ENCODE measurements at places on chromosomes 7 and 10. TPM values are rescaled to one million over a fixed set of nuclear protein-coding genes. Genes with fewer than 3 reads are reported as not detected.

DNA sequence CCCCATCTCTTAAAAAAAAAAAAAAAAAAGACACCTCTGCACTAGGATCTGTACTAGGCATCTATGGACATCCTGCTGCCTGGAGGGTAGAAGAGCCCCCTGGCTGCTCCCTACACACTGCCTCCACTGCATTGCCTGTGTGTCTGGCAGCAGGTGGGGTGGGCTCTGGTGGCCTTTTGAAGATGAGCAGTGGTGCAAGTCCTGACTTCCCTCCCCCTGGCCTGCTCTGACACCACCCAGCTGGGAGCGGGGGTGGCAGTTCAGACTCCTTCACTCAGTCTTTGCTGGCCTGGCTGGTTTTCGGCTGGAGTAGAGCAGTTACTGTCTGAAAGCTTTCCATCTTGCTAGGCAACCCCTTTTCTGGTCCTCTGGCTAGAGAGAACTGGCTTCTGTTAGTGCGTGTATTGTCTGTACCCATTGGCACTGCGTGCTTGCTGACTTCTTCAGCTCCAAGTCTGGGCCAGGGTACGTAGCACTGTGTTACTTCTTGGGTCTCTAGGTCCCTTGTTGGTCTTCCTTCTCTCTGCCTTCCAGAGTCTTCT lies 17.6 kb downstream of the C10orf62 start:
- no peak for DNase-seq

DNA sequence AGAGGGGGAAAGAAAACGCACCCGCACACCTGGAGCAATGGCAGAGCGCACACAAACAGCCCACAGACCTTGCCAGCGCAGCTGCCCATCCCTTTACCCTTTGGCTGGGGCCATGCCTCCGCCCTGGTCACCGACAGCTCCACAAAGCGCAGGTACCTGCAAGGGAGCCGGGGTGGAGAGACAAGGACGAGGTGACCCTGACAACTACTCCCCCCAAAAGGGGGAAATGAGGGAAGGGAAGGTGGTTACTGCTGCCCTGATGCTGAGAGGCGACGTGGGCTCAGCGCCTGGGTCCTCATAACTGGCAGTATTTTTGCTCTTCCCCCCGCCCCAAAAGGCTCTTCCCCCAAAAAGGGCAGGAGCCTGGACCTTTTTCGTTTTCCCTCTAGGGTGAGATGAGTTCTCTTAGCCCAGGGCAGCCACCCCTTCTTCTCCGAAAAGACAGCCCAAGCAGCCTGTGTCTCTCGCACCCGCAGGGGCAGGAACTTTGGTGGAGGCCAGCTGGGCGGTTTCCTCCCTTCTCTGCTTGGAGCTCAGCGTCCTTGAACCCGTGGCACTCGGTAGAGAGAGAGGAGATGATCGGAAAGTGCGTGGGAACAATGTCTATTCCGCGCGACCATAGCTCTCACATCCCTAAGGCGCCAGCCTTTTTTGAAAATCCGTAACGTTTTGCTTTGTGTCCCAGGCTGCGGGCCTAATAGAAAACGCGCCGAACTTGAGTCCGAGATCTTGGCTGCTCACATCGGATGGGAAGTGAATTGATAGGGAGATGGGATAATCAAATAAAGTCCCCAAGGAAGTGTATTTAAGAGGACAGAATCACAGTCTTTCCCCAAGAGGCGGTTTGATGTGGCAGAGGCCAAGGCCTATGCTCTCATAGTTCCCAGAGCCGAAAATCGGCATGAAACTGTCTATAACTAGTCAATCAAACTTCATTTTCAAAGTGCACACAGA lies 1.0 kb downstream of the NKX2-3 start:
- no peak for DNase-seq

- DNase-seq: peak; percentile 91
These were observed 69.1 kb upstream of the MXI1 start for GRCh38 chr10:110138197-110138812.

DNA sequence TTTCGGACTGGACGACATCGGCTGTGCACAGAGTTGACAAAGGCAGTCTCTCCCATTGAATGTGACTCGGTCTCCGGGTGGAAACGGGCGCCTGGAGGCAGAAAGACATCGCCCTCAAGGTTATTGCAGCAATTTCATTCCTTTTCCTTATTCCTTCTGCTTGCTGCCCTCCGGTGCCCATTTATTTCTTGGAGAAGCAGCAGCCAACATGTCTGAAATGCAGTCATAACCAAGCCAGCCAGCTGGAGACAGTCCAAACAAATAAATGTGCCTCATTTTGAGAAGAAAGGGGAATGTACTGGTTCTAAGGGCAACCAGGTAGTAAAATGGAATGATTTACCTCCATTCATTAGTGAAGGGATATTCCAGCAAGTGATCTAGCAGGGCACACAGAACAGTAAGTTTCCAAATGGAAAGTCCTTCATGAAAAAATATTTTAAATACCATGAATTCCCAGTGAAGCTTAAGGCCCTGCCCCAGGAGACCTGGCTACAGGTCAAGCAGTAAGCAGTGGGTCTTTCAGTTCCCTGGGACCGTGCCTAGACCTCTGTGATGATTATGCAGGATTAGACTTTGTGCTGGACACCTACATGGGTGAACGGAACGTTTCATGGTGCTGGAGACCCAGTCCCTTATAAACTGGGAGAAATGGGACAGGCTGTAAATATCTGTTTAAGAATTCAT lies 86.6 kb downstream of the ABLIM1 start:
- no peak for DNase-seq

DNA sequence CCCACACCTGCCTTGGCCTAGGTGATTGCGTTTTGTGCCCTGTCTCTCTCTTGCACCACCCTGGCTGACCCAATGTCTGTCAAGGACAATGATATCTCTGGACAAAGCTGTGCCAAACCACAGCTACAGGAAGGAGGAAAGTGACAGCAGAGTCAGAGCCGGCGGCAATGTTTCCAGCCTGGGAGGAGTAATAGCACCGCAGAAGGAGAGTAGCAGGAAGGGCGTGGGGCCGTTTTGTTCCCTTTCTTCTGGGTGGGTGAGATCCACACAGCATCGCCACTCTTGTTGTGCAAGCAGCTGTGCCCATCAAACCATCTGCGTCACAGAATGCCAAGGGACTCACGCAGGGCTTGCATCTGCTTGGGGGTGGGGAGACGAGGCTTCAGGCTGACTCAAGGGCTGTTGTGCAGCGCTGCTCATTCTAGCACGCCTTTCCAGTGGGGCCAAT lies 341.6 kb upstream of the AUTS2 start:
- no peak for DNase-seq

DNA sequence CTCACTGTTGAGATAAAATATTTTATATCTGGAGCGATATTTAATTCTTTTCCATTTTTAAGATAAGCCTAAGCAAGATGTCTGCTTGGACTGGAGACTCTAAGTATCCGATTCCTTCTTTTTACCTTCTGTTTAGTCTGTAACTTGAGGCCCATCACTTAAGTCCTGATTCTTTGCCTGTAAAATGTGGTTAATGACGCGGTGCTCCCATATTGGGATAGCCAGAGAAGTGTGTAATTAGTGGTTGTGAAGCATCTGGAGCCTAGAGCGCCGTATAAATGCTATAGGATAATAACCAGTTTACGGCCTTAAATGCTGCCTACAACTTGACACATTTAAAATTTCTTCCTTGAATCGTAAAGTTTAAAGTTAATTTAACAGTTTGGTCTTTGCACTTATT lies 132.9 kb downstream of the CHN2 start:
- no peak for DNase-seq

GRCh38 chr7:155682484-155682883 lies 38.0 kb downstream of the RBM33 start:
- no peak for DNase-seq

- no peak for DNase-seq
These were observed 47.3 kb downstream of the YKT6 start for GRCh38 chr7:44247868-44248651.

DNA sequence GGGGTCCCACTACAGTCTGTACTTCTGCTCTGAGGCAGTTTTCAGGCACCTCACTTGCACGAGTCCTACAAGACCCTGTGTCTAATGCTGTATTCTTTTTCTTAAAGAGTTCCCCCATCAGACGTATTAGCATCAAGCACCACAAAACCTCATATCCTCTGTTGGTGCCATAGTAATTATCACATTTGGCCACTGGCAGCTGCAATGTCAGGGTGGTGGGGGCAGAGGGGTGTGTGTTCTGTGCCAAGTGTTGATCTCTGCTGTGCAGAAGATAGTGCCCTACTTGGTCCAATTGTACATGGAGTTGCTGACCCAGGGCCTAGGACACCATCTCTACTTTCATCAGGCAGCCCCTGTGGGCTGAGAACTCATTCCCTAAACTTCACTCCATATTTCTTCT lies 20.0 kb upstream of the JAZF1 start:
- DNase-seq: no peak

DNA sequence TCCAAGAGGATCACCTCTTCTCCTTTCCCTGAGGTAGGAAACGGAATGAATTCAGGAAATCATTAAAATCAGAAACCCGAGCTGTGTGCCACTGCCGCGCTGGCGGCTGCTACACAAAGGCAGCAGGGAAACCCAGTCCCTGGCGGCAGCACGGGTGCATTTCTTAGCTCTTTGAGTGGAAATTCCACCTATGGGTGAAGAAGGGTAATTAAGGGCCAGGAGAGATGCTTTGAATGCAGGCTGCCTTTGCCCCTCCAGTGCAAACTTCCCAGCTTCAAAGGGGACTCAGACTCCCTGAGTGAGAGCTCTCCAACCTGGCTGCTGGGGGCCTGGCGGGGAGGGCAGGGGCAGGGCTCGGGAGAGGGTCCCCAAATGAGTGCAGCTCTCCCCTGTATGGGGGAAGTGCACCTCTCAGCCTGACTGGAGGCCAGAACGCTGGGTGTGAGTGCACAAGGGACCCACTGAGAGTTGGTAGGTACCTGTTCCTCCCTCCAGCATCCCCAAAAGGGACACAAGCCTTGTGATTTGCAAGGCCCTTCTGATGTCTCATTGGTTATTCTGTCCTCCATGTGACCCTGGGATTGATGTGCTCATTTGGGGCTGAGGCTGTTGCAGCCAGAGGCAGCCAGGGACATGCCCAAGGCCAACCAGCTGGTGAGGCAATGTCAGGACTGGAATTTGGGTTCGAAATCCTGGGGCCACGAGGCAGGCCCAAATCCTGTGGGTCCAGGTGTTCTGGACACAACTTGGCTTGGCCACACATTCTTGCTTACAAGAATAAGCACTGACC lies 16.3 kb upstream of the ZMIZ1 start:
- peak; percentile 83 for DNase-seq

GRCh38 chr7:1401011-1401410 lies 58.3 kb downstream of the MICALL2 start:
- no peak for DNase-seq

GRCh38 chr7:156544919-156545715 lies 95.5 kb upstream of the RNF32 start:
- DNase-seq: no peak

DNA sequence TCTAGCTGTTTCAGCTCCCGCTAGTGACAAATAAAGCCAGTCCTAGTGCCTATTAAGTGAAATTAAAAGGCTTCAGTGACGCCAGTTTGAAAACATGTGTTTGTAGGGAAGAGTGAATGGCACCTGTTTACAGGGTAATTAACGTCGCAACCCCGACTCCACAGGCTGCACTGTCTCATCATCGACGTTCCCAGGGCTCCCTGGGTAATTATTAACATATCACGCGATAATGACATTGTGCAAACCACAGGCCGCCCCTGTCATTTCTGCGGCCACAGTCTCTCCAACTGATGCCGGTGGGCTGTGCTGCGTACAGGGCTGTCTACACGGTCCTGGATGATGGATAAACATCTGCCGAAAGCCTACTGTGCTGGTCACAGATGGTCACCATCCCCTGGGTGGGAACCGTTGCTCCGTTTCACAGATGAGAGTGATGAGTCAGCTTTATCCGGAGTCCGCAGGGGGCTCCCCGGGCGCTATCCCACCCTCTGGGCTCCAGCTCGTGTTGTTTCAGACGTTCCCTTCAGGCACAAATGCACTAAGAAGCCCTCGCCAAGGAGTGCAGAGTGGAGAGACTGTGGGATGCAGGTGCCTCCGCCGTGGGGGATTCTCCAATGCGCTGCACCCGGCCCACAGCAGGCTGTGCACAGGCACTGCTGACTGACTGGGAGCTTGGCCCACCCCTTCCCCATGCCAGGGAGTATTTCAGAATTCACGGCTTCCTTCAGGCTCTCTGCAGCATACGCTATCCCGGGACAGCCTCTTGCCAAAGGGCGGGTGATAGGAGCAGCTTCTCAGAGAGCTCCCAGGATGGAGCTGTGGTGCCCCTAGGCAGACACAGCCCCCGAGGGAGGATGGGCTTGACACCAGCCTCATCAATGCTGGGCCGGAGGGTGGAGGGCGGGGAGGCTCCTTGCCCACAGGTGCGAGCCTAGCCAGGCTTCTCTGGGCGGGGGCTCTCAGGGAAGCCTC lies 491.8 kb upstream of the FOXK1 start:
- DNase-seq: no peak

DNA sequence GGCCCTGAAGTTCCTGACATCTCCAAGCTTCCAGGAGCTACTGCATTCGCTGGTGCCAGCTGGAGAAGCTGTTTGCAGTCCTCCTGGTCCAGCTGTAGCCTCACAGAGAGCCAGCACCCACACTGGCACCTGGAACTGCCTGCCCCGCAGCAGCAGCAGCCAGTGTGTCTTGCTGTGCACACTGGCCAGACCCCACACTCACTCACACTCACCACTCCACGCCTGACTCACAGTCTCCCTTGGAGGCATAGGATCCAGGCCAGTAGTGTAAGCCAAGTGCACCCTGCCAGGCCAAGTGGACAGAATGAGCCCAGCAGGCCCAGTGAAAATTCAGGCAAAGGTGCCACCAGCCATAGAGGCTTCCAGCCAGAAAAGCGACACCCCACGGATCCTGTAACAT lies 566.3 kb downstream of the GRM8 start:
- DNase-seq: no peak

DNA sequence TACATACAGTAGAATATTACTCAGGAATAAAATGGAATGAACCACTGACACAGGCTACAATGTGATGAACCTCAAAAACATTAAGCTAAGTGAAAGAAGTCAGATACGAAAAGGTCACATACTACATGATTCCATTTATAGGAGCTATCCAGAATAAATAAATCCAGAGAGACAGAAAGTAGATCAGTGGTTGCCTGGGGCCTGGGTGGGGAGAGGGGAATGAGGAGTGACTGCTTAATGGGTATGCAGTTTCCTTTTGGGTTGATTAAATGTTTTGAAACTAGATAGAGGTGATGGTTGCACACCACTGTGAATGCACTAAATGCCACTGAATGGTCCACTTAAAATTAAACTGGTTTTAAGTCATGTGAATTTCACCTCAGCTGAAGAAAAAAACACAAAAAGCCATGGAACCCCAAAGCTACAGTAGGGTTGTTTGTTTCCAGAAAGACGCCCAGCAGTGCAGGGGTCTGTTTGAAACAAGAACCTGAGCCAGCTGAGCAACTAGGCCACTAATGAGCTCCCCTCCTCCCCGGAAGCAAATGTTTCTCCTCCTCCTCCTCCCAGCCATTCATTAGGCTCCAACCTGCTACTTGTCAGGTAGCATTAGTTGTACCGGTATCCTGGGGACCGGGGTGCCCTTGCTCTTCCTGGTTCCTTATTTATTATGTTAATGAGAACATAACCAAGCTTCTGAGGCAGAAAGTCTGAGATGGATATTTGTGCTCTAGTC lies 168.4 kb downstream of the EVX1 start:
- DNase-seq: no peak

Gene RELN
- not detected for total RNA-seq

Gene MRLN
- total RNA-seq: not detected

Gene CYP17A1
- total RNA-seq: not detected

Gene CYP2C19
- not detected for total RNA-seq

Gene LARP4B
- total RNA-seq: 75.4 TPM

Gene IDI2
- total RNA-seq: not detected

Gene ACHE
- total RNA-seq: not detected

Gene SPDYE6
- not detected for total RNA-seq

Gene SPDYE2
- not detected for total RNA-seq
